ENCODE measurements at places on chromosomes 4 and X. TPM values are rescaled to one million over a fixed set of nuclear protein-coding genes. Genes with fewer than 3 reads are reported as not detected.

The S100P gene
- polyA plus RNA-seq, result not detected

The KLHL4 gene
- not detected for polyA plus RNA-seq

The GLRA2 gene
- not detected for polyA plus RNA-seq

DNA sequence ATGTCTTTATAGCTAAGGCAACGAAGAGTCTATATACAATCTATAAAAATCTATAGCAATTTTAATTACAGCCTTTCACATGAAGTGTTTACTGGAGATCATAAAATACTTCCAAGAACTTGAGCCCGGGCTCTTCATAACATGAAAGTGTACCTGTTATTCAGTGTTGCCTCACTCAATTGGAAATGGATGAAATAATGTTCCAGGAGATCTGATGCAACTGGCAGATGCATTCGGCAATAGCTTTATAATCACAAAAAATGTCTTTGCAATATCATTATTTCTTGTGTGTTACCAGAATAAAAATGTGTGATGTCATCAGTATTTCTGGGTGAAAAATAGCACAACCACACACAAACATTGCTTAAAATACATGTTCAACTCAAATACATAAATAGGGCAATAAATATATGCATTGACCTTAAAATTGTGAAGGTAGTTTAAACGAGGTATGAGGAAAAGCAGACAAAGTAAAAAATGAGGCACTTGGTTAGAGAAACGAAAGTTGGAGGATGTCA, 1266.8 kb upstream of the PCDH7 start:
- no peak for DNase-seq

DNA sequence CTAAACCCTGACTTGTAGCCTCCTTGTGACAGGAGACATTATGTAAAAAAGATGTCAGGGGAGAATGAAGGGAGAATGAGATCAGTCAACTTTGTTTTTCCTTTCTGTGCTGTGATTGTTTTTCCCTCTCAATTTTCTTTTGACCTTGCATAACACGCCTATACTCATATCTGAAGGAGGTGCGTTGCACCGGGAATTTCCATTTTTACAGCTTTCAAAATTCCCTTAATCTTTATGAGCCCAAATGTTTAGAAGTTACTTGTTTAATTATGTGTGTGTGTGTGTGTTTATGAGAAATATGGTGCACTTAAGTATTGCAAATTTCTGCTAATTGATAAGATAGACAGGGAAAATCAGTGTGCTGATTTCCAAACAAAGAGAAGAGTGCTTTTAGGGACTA, 21.6 kb downstream of the SYNPO2 start:
- peak; percentile 19 for DNase-seq

GRCh38 chrX:15497865-15498264, 2.7 kb upstream of the BMX start:
- peak; percentile 38 for DNase-seq

DNA sequence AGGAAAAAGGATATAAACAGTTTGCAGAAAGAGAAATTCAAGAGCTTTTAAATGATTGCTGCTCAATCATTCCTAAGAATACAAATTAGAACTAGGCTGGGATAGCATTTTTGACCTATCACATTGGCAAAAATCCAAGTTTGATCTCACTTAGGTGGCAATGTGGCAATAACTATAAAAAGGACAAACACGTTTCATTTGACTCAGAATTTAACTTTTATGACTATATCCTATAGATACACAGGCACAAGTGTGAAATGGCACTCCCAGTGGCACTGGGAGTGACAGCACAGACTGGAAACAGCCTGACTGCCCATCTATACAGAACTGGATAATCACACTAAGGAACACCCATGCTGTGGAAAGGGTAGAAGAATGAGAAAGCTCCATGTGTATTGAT, 11.1 kb downstream of the CENPU start:
- no peak for DNase-seq

- no peak for DNase-seq
Measured at GRCh38 chr4:127445471-127445870, 187.3 kb upstream of the INTU start.

DNA sequence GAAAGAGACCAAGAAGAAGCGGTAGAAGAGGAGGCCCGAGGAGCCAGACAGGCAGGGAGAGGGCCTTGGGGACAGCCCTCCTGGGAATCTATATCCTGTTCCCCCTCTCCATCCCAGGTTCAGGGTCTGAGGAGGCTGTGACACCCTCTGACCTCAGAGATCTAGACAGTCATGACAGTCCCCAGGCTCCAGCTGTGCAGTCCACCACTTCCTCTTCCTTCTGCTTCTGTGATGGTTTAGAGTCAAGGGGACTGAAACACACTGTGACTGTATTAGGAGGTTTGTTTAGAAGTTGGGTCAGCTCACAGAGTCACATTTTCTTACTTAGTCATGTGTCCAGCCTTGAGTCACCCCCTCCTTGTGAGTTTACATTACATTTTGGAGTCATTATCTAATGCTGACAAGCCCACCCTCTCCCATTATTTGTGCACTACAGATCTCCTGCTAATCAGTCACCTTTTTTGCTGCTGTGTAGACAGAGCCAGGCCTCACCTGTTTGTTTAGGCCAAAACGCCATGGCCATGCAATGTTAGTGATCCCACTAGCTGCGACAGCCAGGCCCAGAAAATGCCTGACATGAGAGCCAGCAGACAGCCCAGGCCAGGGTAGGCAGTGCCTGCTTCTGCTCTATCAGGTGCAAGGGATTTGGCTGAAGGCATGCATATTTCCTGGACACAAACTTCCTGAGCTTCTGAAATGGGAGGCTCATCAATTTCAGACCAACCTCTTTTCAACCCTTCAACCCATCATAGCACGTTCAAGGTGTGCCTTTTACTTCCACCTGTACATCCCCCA, 26.0 kb downstream of the MANBA start:
- DNase-seq, result no peak
